Activated CD4-positive, alpha-beta T cell treated with anti-CD3 and anti-CD28 coated beads, Interleukin-2, Interleukin-6, amounts not matched to agents 100 ng/mL and 50 ng/mL, durations not matched to agents 16 hours and 8 hours (primary cell): ENCODE measurements at places on chromosomes 16 and 17.

DNA sequence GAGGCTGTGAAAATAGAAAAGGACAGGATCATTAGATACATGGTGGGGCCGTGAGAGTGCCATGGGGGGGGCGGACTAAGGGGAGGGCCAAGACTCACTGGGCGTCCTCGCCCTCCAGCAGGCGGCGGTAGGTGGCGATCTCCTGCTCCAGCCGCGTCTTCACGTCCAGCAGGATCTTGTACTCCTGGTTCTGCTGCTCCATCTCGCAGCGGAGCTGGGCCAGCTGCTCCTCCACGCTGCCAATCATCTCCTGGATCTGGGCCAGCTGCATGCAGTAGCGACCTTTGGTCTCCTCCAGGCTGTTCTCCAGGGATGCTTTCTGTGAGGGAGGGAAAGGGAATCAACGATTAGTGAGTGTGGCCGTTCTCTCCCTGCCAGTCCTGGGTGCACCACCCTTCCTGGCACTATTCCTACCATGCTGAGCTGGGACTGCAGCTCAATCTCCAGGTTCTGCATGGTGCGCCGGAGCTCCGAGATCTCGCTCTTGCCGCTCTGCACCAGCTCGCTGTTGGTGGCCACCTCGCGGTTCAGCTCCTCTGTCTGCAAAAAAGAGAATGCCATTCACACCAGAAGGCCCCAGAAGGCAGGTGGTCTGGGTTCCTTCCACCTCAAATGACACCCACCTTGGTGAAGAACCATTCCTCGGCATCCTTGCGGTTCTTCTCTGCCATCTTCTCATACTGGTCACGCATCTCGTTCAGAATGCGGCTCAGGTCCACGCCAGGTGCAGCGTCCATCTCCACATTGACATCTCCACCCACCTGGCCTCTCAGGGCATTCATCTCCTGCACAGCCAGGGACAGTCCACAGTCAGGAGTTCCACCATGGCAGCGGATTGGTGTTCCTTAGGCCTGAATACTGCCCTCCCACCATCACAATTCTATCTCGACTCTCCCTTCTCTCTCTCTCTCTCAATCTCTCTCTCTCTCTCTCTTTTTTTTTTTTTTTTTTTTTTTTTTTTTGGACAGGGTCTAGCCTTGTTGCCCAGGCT lies 3.3 kb downstream of the KRT14 start:
- DNase-seq: no peak

- DNase-seq: peak; percentile 45
Observed at GRCh38 chr16:3983081-3983520, 102.6 kb upstream of the CREBBP start.

- DNase-seq: no peak
Observed at GRCh38 chr17:74953134-74953687, 17.5 kb downstream of the OTOP3 start.

DNA sequence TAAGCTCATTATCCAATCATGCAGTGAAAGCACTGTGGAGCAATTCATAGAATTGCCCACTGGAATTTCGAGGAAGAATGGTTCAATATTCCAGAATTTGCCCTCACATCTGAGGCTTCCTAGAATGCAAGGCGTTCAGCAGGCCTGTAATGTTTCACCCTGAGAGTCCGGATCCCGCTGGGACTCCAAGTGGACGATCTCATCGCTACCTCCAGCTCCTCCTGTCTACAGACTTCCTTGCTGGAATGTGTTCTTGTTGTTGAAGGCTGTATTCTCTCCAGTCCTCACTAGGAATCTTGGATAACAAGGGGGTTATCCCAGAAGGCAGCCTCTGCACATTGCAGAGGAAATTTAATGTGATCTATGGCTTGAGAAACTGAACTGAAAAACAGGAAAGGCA lies 7.8 kb downstream of the SLC47A1 start:
- no peak for DNase-seq

DNA sequence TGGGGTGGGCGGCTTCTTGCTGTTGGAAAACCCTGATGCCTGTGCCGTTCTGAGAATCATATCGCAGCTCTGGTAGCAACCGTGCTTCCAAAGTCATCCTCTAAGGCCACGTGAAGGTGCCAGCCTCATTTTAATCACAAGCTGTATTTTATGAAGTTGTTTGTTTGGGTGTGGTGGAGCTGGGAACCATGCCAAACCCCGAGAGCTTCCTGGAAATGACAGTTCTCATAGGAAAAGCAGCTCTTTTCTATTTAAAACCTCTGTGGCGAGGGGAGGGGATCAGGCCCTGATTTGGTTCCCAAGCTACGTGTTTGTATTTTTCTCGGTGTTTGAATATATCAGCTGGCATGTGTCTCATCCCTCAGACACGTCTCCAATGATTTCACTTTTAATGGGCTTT lies 21.7 kb downstream of the KNOP1 start:
- peak; percentile 19 for DNase-seq

- DNase-seq: peak; percentile 55
Observed at GRCh38 chr17:7523033-7523432, 25.8 kb upstream of the TNFSF12 start.

DNA sequence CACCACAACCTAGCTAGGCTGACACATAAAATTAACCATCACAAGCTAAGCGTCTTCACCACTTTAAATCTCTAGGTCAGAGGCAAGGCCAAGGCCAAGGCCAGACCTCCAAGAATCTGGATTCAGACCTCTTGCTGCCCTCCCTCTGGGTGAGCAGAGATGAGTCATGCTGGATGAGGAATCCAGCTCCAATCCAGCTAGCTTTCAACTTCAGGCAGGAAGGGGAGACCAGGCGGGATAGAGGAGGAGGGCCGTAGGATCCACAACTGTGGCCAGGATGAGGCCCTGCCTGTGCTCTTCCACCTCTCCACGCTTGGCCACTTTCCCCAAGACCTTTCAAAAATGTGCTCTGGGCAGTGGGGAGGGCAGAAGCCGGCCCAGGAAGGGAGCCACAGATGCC lies 14.7 kb downstream of the LRRC75A start:
- DNase-seq: no peak

GRCh38 chr17:65489413-65490155 lies 71.9 kb downstream of the AXIN2 start:
- no peak for DNase-seq

DNA sequence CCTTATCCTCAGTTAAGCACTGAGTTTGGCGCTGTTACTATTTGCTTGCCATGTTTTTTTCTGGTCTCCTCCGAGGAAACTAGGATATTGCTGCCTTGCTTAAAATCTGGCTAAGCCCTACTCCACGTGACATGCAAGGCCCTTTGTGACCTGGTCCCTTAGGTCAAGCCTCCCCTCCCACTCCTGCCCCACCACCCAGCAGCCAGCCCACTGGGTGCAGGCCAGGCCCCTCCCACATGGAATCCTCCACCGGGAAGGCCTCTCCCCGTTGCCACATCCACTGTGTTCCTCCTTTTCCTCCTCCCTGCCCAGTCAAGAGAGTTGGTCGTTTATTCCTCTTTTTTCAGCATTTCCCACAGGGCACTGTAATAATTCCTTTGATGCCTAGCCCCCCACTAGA lies 16.2 kb downstream of the PSMD3 start:
- no peak for DNase-seq

DNA sequence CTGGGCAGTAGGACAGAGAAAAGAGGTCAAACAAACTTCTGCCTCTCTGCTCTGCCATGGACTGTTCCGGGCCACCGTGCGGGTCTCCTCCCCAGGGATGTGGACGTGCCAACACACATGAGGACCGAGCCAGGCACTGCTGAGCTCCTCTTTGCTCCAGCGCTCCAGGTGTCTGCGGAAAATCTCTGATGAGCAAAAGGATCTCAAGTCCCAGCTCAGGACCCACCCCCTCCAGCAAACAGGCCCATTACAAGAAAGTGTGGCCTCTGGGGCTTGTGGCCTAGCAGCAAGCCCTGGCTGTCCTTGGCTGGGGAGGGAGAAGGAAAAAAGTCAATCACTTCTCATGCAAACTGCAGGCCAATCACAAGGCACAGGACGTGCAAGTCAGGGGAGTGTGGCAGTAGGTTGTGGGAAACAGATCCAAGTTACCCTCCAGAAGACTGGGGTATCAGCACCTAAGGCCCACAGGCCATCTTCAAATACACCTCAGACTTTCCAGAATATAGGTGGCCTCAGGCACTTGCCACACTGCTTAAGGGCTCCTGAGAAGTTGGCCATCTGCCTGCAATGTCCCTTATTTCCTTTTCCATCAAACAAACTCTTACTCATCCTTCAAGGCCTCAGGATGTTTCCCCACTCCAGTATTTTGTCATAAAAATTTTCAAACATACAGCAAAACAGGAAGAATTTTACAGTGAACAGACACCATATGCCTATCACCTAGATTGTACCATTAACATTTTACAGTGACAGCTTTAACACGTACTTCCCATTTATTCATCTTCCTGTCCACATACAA lies 36.0 kb upstream of the SREBF1 start:
- no peak for DNase-seq

- no peak for DNase-seq
Observed at GRCh38 chr16:67156143-67156844, 3.4 kb downstream of the TRADD start.
